HCT116 (cell line): ENCODE measurements at places on chromosomes 2 and 18.

GRCh38 chr2:146267093-146267492 lies 1577.7 kb upstream of the ACVR2A start:
- DNase-seq = no peak

- DNase-seq = no peak
These were observed 275.3 kb upstream of the RAB12 start for GRCh38 chr18:8333961-8334360.

- no peak for DNase-seq
These were observed 103.6 kb upstream of the AGAP1 start for GRCh38 chr2:235390108-235390815.

GRCh38 chr2:181586569-181587081 lies 70.3 kb downstream of the CERKL start:
- DNase-seq = no peak

GRCh38 chr2:10912076-10912731 lies 470 bp downstream of the KCNF1 start:
- no peak for DNase-seq

- DNase-seq = no peak
These were observed 33.7 kb upstream of the NPAS2 start for GRCh38 chr2:100786297-100786658.

- DNase-seq = no peak
These were observed 73.5 kb upstream of the SRD5A2 start for GRCh38 chr2:31654241-31654640.

GRCh38 chr2:31475692-31476091 lies 61.1 kb upstream of the XDH start:
- no peak for DNase-seq

DNA sequence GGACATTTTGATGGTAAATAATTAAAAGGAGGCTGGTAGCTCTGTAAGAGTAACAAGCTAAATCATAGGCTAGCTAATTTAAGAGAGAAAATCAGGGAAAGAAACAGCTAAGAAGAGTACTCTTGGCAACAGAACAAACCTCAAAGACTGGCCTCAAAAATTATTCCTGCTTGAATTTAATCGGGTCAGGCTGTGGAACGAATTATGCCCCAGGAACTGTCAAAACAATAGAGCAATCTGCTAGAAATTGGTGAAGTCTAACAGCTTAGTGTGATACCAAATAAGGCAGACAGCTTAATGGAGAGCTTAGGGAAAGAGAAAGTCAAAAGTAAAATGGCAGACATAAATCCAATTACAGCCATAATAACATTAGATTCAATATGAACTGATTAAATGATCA lies 215.7 kb downstream of the MREG start:
- no peak for DNase-seq

DNA sequence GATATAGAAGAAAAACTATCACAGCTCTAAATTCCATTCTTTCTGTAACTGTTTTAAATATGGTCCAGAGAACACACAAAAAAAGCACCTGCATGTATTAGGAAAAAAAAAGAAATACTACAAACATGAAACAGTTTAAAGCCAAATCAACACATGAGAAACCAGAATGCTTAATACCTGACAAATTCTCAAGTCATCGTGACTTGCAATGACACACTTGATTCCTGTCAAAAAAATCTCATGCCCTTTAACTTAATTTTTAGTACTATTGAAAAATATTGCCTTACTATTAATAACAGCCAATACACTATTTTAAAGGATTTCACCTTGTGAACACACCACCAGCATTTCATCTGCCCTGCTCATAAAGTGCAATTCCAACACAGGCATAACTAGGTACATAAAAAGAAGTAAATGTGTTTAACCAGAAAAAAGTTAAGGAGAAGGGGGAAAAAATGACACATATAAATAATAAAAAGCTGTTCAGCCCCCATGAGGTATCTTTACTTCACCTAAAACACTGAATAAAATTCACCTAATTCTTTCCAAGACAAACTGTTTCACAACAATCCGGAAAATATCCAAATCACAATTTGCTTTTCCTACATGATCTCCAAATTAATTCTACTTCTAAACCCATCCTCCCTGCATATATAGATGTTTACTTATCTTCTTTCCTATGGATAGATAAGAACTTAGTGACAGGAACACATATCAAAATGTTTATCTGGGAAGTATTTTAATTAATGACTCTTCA lies 10.8 kb downstream of the ROCK2 start:
- no peak for DNase-seq

GRCh38 chr18:24817150-24817549 lies 356.7 kb downstream of the HRH4 start:
- no peak for DNase-seq

DNA sequence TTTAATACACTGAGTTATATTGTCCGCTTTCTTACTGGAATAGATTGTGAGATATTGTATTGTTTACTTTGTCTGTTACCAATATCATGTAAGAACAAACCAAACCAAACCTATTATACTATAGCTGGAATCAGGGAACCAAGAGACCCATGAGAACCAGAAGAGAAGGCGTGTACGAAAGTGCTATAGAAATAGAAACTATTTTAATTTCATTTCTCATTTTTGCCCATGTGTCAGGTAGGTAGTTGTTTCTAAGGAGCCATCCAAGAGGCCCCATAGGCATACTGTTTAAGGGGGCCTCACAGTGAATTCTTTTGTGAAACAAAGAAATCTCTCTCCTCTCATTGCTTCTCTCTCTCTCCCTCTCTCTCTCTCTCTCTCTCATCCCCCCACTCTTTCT lies 363.6 kb downstream of the RNF144A start:
- no peak for DNase-seq

DNA sequence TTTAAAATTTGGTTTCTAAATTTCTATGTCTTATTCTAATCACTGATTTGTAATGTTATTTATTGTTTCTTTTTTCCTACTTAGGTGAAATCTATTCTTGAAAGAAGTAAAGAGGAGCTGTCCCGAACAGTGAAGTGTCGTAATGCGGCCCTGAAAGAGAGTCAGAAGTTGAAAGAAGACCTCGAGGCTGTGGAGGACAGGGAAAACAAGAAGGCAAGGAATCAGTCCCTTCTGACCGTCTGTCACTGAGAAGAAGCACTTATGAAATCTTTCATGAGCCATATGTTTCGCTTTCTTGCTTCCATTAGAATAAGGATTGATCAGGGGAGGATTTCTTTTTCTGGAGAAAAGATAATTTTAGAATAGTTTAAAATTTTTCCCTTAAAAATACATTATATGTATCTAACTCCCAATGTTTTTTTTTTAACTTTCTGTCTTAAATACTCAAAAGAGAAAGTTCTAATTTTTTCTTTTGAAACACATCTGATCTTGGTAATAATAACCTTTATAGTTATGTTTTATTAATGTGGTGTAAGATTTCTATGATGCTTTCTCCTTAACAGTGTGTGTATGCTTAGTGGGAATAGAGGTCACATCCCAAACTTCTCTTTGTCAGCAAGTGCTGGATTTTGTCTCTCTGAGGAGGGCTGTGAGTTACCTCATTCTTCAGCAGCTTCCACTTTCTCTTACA lies 79.0 kb downstream of the CCDC150 start:
- no peak for DNase-seq

DNA sequence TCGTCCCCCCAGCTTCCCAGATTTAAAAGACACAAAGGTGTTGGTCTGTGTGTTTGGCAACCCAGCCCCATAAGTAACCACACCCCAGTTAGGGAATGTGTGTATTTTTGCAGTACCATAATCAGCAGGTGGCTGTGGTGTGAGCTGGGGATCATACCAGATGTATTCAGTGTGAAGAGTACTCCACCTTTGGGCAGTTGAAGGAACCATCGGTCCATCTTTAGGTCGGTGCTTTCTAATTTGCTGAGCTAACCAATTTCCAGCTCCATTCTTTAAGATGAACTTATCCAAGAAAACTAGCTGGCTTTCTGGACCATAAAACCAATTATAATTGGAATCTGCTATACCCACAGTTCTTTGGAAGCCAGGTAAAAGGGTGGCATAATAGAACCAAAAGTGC lies 3.2 kb downstream of the DSEL start:
- no peak for DNase-seq

DNA sequence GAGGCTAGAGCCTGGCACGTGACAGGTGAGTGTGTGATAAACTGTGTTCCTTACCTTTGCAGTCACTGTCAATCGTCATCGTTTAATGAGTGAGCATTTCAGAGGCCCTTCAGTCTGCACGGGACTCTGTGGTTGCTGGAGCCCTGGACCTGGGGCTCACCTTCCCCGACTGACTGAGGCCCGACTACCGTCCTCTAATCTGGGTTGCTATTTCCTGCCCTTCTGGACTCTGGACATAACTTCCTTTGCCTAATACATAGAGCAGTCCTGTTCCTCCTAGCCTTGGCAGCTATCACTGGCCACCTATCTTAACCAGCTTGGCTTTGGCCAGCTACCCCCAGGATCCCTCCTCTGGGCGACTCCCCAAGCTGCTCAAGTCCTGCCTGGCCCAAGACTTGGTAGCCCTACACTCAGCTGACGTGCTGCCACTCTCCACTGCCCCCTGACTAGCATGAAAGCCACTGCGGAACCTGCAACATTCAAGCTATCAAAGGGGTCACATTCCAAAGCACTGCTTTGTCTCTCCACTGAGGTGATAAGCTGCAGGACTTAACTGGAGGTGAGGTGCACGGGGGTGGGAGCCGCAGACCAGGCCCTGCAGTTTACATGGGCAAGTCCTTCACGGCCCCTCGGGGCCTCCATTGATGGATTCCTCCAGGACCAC lies 11.1 kb upstream of the RAB17 start:
- no peak for DNase-seq

- peak; percentile 66 for DNase-seq
These were observed 22.2 kb downstream of the FAP start for GRCh38 chr2:162221064-162221463.

DNA sequence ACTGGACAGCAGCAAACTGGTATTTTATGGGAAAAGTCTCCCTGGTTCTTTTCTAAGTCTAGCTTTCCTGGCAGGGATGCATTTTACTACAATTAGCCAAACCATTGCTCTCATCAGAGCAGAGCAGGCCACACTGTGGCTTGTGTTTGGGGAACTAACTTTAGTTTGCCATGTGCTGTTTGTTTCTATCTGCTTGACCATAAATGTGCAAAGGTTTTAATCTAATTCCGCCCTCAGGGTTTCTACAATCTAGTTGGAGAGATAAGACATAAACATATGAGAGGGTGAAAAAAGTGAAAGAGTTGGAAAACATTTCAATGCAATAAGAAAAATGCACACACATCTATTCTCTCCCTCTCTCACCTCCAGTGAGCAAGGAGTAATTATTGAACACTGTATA lies 86.9 kb upstream of the MAPK4 start:
- no peak for DNase-seq

DNA sequence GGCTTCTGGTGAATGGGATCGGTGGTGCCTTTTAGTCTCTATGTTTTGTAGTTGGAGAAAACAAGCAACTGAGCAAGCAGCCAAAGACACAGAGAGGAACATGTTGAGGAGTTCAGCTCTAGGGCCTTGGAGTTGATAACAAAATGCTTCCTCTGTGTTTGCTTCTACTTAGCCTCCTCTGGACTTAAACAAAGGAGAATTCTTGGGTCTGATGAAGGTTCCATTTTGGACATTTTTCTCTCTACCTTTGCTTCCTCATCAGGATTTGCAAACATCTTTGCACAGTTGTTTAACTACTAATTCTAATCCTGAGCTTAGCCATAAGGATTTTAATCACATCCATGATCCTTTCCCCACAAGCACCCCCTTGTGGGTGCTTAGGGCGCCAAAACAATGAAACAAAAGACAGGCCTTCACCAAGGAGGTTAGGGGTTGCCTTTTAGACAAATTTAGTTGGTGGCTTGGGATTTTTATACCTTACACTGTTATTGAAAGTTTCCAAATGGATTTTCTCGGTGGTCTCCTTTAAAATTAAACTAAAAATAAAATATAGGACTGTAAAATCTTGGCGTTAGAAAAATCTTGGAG lies 148.5 kb upstream of the SATB2 start:
- DNase-seq = no peak

DNA sequence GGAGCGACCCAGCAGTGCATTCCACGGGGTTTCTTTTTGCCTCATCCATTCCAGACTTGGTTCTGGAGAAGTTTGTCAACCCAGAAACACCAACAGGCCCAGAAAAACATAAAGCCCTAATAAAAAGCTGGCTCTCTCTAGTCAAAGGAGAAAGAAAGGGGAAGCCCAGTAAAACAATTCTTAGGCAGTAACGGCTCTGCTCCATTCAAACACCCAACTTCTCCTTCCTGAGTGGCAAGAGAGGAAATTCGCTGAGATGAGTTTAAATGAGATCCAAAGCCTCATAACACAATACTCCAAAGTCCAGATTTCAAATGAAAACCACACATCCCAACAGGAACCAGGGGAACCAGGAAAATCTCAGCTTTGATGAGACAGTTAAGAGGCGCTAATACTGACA lies 179.9 kb downstream of the RPIA start:
- DNase-seq = no peak

GRCh38 chr2:134869946-134870736 lies 31.7 kb downstream of the ACMSD start:
- DNase-seq = no peak

- no peak for DNase-seq
These were observed 38.4 kb upstream of the ID2 start for GRCh38 chr2:8643250-8643995.

- no peak for DNase-seq
These were observed 143.1 kb downstream of the TTC32 start for GRCh38 chr2:19758658-19759057.

DNA sequence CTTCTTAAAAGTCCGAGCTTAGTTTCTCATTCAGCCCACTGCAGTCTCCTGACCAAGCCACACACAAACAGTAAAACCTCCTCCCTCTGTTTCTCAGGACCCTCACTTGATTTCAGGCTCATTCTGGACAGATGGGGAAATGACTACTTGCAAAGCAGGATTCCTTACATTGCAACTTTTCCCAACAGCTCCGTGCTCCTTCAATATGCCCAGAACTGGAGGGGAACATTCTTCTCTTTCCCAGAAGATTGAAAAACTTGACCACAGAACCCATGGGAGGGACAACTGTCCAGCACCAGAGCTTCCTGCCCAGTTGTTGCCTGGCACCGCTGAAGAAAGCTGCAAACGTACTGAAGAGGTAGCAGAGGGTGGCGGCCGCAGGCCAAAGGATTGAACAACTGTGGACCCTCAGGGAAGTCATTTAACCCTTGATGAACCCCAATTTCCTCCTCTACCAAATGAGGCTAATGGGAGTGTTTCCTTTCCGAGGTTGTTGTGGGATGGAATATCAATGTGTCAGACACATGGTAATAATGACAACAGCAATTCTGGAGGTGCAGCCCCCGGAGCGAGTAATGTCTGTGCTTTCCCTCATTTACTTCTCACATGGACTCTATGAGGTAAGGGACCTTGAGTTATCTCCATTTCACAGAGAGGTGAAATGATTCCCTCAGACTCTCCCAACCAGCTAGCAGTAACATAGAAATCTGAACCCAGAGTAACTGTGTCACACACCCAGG lies 25.0 kb downstream of the BCL11A start:
- DNase-seq = no peak

DNA sequence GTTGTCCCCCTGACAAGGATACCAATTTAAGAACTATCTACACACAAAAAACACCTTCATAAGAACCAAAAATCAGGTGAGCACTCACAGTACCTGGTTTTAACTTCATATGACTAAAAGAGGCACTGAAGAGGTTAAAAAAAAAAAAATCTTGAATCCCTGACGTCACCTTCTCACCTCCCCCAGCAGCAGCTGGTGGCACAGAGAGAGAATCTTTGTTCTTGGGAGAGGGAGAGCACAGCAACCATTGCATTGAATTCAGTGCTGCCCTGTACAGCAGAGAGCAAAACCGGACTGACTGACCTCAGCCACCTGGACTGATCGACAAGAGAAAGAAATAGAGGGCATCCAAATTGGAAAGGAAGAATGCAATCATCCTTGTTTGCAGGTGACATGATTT lies 566.0 kb downstream of the TMX3 start:
- no peak for DNase-seq

- DNase-seq = no peak
These were observed 190.3 kb downstream of the C1D start for GRCh38 chr2:67872481-67872880.
